H54 (cell line): ENCODE measurements at places on chromosomes 3 and 15.

GRCh38 chr3:149151843-149152242 is 22.4 kb downstream of the HPS3 start:
- DNase-seq: no peak

GRCh38 chr15:39243396-39243795 is 337.5 kb upstream of the THBS1 start:
- DNase-seq: no peak

- no peak for DNase-seq
Observed at GRCh38 chr15:31089368-31090047, 12.0 kb downstream of the TRPM1 start.

DNA sequence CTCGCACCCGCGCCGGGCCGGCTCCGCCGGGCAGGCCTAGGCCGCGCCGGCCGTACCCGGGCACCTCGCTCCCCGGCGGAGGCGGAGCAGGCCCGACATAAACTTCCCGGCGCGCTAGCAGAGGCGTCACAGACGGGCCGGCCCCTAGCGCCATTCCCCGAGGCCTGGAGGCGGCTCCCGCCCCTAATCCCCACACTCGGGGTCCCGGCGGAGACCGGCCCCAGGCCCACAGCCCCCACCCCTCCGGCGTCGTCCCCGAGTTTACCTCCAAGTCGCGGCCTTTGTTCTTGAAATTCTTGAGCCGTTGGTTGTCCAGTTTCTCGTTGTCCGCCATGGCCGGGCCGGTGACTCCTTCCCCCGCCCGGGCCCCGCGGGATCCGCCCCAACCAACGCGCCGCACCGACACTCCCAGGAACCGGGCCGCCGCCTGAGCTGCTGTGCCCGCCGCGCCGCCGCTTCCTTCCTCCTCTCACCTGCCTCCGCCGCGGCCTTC is 376 bp downstream of the KPNA4 start:
- DNase-seq: peak; percentile 20

DNA sequence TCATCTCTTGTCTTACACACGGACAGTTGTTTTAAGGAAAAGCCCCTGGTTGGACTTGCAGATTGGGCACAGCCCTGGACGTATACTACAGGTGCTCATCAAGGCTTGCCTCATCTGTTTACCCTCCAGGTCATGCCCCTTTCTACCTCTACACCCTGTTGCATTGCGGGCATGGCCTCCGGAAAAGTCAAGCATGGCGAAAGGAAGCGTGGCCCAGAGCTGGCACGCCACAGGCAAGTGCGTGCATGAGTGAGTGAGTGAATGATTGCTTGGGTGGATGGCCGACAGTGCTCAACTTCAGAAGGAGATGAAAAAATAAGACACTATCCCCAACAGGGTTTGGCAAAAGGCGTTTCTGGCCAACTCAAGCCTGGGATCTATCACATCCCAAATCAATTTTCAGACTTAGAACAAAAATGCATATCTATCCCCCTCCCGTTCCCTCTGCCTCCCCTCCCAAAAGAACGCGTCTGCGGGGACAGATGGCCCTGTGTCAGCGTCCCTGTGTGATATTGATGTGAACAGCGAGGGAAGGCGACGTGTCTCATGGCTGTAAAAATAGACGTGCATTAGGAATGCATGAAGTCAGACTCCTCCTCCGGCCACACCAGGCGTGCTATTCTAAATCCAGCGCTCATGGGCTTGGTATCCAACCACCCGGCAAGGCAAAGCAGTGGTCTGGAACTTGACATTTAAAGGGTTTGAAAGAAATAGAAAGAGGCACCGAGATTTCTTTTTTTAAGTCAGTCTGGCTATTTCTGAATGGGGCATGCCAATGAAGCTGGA is 96.0 kb downstream of the RPLP1 start:
- no peak for DNase-seq

GRCh38 chr3:43766672-43767465 is 76.1 kb downstream of the ABHD5 start:
- no peak for DNase-seq

DNA sequence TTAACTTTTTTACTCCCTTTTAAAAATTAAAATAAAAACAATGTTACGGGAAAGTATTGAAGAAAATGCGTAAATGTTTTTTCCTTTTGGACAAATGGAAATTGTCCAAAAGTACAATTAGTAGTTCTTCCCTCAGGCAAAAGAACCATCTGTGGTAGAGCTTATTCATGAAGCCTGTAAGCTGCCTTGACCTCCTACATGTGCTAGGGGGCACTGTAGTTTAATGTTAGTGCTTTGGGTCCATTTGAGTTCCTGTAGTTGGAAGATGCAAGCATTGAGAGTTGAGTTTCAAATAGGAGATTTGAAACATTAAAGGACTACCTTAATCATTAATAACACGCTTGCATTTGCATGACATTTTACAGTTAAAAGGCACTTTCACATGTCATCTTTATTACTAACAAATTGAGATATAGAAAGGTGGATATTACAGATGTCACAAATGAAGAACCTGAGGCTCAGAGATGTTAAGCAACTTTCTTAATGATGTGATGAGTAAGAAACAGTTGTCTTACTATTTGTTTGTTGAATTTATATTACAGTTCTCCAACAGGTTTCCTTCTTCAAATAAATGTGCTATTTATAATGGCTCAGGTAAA is 1.8 kb upstream of the ZNF385D start:
- DNase-seq: no peak

DNA sequence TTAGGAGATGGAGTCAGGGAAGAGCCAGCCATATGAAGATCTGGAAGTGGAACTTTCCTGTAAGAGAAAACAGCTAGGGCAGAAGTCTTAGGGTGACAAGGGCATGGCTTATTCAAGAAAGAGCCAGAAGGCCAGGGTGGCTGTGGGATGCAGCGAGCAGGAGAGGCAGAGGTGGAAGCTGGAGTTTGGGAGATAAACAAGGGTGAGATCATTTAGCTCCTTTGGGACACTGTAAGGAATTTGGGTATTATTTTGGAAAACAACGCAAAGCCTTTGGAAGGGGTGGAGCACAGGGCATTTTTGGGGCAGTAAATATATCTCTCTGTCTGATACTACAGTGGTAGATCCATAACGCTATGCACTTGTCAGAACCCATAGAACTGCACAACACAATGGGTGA is 5.0 kb upstream of the IL16 start:
- DNase-seq: no peak

DNA sequence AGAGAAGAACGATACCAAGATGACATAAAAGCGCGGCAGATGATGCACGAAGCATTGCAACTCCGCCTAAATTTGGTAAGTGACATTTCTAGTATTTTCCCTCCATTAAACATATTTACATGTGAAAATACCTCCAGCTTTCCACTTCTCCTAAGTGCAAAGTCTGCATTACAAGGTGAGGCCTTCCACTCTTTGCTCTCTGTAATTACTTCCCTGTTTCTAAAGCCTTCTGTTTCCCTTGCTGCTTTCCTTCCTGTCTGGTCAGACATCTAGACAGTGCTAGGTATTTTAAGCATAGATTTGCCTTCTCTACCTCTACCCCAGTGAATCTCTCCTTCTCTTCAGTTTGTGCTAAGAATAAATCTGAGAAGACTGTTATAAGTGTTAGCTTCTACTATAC is 1.9 kb downstream of the P2RY12 start:
- DNase-seq: no peak

DNA sequence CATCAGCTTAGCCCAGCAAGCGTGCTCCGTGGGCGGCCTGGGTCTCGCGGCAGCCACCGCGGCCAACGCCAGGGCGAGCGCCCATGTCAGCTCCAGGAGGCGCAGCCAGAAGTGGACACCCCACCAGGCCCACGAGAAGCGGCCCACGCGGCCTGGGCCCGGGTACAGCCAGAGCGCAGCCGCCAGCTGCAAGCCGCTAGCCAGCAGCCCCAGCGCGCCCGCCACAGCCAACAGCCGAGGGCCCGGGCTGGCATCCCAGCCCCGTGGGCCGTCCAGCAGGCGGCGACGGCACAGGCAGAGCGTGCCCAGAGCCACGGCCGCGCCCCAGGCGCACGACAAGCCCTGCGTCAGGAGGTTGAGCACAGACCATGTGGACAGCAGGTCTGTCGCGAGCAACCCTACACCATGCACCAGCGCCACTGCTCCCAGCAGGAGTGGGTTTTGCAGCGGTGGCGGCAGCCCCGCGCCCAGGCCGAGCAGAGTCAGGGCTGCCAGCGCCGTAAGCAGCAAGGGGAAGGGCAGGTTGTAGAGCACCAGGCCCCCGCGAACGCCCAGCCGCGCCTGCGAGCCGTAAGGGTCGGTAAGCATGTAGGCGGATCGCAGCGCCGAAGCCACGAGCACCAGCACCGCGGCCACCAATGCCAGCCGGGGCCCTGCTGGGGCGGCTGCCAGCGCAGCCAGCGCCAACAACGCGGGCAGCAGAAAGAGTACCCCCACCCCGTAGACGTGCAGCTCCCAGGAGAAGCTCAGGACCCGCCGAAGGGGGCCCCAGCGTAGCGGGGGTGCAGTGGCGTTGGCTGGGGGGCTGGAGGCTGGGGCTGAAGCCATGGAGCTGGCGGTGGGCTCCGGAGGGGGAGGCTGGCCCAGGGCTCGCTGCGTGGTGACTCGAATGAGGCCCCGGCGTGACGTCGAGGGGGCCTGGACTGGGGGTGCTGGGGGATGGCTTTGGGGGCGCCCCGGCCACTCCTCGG is 4.9 kb downstream of the PRRT3 start:
- DNase-seq: no peak

- DNase-seq: no peak
Observed at GRCh38 chr15:100254285-100254684, 87.5 kb downstream of the ADAMTS17 start.

DNA sequence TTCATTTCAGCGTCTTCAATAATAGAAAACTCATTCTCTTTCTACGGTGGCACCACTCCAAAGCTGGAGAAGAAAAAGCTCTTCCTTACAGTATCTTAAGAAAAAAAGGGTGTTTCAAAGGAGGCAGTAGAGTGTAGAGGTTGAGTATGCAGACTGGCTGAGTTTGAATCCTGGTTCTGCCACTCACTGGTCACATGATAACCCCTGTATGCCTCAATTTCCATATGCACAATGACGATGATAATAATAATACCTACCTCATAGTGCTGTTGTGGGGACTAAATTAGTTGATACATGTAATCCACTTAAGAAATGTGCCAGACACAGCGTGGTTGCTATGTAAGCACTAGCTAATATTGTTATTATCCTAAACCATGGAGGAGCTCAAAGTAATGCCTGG is 4.5 kb downstream of the ANP32A start:
- no peak for DNase-seq

GRCh38 chr15:35698966-35699575 is 153.1 kb upstream of the DPH6 start:
- DNase-seq: no peak

- no peak for DNase-seq
Observed at GRCh38 chr3:114460459-114460858, 166.6 kb downstream of the TIGIT start.

- no peak for DNase-seq
Observed at GRCh38 chr3:13714251-13714916, 165.5 kb downstream of the FBLN2 start.

GRCh38 chr3:19221081-19221480 is 72.8 kb downstream of the KCNH8 start:
- no peak for DNase-seq

DNA sequence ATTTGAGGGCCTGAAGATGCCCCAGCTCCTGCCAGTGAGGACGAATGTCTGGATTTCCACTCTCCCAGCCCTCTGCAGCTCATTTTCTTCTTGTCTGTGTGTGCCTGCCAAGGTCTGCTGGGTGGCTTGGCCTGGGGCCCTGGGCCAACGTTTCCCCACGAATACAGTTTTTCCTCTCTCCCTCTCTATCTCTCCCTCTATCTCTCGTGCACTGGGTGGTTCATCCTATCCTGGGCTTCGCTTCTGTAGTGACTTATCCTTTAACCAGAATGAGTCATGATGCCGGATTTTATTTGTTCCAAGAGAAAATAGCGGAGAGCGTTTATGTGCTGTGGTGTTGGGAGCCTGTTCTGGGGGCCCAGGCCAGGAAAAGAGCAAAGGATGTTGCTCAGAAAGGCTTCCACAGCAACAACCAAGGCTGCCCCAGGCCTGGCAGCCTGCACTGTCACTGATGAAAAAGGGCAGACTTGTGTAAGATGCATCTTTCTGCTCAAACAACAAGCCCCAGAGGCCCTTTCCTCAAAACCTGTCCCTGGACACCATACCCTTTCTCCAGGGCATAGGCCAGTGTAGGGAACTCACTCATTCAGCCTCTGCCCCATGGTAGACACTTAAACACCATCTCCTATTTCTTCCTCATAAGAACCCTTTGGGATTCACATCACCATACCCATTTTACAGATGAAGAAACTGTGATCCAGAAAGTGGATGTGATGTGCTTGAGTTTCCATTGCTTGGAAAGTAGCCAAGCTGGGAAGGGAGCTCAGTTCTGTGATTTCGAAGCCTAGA is 47.3 kb downstream of the ITGA11 start:
- peak; percentile 50 for DNase-seq

GRCh38 chr3:27721717-27722564 is at the start of gene EOMES:
TSS of gene EOMES (minus strand) at chr3:27722323. CDS start at chr3:27722294, 29 bp downstream.
- peak; percentile 54 for DNase-seq

- DNase-seq: no peak
Observed at GRCh38 chr3:156743859-156744258, 69.5 kb downstream of the TIPARP start.

DNA sequence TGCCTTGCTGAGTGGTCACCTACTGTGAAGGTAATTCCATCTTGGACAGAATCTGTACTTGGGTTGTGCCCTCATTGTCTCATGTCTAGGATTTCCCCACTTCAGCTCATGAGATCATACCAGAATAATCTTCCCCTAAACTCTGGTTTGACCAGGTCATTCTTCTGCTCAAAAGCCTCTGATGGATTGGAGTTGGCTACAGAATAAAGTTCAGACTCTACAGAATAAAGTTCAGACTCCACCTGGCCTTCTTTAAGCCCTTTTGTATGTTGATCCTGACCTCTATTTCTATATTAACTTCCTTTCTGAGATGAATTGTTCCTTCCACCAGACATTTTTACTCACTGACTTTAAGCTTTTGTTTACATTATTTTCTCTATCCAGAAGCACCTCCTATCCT is 6.4 kb upstream of the GLCE start:
- DNase-seq: no peak

DNA sequence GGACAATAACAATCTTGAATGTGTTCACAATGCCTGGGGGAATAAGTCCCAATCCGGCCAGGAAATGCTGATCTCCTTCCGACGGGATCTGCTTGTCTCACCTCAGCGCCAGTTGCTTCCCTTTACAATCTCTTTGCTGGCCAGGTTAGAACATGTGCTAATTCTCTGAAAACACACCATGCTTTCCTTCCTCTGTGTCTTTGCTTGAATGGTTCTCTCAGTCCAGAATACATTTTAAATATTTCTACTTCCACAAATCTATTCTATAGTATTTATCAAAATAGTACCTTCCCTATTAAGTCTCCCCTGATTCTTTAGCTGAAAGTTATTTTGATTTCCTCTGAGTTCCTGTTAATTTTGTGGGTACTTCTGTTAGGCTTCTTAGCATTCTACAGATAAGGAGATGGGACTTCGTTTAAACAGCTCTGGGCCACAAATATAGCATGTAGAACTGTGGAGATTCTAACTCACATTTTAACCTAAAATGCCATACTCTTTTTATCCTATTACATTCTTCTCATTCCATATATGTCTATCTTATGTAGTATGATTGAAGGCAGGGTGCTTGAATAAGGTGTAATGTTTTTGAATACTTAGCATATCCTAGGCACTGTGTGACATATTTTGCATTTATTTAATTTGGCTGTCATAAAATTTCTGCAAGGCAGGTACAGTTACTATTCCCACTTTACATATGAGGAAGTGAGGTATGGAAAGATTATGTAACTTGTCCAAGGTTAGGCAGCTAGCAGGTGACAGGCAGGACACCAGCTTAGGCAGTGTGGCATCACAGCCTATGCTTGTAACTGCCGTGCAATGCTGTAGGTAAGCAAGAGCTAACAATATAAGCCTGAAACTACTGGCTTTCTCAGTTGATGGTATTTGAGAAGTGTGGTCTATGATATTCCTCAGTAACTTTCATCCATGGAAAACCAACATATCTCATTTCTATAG is 299.8 kb downstream of the LPP start:
- no peak for DNase-seq
